Neuronal stem cell (in vitro differentiated cells): ENCODE measurements at places on chromosomes 6 and 20.
A peak's percentile ranks its signal among the peaks of the same experiment; 100 is the strongest.

- DNase-seq = no peak
Measured at GRCh38 chr6:15697895-15698294, 35.1 kb upstream of the DTNBP1 start.

- no peak for DNase-seq
Measured at GRCh38 chr20:13131688-13132087, 89.4 kb upstream of the ISM1 start.

GRCh38 chr6:114171473-114171872 lies 171.3 kb downstream of the HS3ST5 start:
- no peak for DNase-seq

DNA sequence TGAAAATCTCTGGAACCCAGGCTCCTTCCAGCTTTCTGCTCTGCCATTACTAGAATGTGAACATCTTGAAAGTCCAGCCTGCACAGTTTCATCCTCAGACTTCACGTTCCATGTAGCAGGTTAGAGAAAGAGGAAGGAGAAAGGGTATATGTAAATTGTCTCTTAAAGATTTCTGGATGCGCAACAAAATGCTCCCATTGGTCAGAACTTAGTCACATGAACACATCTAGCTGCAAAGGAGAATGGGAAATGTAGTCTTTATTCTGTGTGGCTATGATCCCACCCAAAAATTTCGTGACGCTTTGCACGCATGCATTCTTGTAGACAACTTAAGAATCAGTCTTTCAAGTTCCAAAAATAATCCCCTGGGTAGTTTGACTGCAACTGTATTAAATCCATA lies 46.4 kb upstream of the CHD6 start:
- no peak for DNase-seq

DNA sequence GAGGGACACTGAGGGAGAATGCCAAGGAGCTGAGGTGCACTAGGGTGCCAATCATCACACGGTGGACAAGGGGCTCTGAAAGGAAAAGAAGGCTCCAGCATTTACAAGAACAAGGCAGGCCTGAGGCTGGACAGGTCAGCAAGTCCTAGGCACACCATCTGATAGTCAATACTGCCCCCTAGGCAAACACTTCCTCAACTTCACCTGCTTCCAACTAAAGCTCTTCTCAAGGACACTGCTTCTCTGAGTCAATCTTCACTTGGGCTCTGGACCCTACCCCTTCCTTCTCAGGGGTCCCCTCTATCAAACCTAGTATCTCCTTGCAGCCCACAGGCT lies 37.7 kb upstream of the SLC4A11 start:
- DNase-seq = peak; percentile 24

DNA sequence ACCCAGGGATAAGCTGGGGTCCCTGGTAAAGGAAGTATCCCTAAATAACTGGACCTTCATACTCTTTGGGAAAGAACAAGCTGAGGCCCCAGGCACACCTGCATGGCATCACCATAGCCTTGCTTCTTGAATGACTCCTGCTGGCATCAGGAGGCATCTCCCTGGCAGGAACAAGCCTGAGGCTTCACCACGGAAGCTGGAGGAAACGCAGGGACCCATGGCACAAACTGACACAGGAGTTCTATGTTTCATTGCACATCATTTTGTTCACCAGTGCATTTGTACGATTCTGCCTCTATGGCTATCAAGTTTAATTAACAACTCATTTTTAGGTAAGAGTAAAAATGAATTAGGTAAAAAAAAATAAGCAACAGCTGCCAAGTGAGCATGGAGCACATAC lies 619 bp upstream of the PDE7B start:
- DNase-seq = no peak

GRCh38 chr6:68741501-68742386 lies 106.7 kb downstream of the ADGRB3 start:
- DNase-seq = no peak

GRCh38 chr20:62019144-62019805 lies 46.4 kb downstream of the TAF4 start:
- no peak for DNase-seq

GRCh38 chr20:25302596-25302995 lies 54.7 kb downstream of the PYGB start:
- DNase-seq = no peak

DNA sequence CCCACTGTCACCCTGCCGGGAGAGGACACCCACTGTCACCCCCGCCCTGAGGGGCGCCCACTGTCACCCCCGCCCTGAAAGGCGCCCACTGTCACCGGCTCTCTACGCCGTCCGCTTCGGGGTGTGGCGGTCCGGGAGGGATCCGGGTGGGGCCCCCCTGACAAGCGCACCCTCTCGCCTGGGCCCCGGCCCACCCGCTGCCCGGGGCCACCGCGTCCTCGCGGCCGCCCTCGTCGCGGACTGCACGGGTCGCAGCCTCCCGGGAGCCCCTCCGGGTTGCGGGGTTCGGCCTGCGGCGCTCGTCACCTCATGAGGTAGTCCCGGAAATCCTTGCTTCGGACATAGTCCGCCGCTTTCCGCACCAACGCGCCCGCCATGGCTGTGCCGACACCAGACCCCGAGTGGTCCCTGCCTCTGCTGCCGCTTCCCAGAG lies 224 bp downstream of the MPC1 start:
- DNase-seq = no peak

- no peak for DNase-seq
Measured at GRCh38 chr6:41798901-41799558, 11.5 kb downstream of the TOMM6 start.

DNA sequence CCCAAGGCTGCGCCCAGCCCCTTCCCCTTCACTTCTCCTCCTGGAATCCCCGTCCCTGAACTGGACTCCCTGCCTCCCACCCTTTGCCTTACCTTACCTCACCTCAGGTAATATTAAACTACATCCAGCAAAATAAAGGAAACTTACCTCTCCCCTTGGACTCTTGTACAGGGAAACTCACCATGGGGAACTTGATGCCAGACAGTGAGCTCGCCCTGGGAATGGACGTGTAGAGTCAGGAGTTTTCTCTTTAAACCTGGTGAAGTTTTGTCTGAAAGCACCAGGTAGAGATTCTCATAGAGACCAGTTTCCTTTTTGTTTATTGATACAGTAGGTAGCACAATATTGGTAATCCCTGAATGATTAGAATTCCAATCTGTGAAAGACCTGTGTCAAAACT lies 544 bp upstream of the HLA-C start:
- no peak for DNase-seq

- DNase-seq = no peak
Measured at GRCh38 chr20:1862663-1863053, 32.5 kb upstream of the SIRPA start.

- no peak for DNase-seq
Measured at GRCh38 chr6:133778414-133779130, 110.3 kb upstream of the TCF21 start.

DNA sequence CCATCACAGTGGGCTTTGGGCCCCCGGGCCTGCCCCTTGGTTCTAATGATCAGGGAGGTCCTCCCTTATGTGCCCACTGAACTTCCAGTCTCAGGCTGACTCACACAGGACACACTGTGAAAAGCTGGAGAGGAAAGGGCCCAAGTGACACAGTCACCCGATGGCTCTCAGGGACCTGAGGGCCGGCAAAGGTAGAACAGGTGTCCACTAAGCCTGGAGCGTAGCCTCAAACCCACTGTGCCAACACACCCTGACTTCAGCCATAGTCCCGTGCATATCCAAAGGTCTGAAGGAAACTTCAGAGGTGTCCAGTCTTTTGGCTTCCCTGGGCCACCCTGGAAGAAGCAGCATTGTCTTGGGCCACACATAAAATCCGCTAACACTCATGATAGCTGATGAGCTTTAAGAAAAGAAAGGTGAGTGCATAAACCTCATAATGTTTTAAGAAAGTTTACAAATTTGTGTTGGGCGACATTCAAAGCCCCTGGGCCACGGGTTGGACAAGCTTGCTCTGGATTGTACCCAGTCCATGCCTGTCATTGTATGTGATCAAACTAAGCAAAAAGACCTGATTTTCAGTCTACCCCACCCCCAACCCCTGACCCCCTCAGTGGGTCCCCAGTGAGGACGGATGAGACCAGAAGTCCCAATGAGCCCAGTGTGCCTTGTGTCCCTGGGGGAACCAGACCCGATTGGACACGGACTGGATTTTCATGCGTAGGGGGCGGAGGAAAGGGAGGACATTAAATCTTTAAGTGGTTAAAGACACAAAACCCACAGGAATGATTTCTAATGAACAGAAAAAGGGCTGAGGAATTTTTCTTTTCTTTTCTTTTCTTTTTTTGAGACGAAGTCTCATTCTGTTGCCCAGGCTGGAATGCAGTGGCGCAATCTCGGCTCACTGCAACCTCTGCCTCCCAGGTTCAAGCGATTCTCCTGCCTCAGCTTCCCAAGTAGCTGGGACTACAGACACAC lies 6.1 kb downstream of the RAMACL start:
- DNase-seq = no peak

- DNase-seq = no peak
Measured at GRCh38 chr6:16306334-16306733, 67.9 kb downstream of the GMPR start.

GRCh38 chr6:139508023-139508422 lies 133.6 kb upstream of the CITED2 start:
- DNase-seq = no peak

DNA sequence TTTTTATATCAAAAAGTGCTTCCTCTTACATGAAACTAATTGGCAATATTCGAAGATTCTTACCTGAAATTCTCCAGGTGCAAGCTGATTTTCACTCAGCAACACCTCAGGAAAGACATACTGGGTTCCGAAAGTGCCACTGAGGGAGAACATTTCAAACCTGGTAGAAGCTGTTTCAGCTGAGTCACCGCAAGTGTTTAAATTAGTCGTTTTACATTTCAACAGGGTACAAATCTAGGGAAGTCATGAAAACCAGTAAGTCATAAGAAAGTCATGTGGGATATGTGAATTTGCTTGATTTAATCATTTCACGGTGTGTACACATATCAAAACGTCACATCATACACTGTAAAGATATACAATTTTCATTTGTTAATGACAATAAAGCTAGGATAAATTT lies 25.3 kb upstream of the TAAR1 start:
- DNase-seq = no peak

GRCh38 chr6:48520951-48521350 lies 410.0 kb upstream of the PTCHD4 start:
- DNase-seq = no peak

- DNase-seq = no peak
Measured at GRCh38 chr6:168634541-168635328, 193.8 kb downstream of the SMOC2 start.

- DNase-seq = no peak
Measured at GRCh38 chr6:131024565-131024964, 38.5 kb downstream of the EPB41L2 start.

DNA sequence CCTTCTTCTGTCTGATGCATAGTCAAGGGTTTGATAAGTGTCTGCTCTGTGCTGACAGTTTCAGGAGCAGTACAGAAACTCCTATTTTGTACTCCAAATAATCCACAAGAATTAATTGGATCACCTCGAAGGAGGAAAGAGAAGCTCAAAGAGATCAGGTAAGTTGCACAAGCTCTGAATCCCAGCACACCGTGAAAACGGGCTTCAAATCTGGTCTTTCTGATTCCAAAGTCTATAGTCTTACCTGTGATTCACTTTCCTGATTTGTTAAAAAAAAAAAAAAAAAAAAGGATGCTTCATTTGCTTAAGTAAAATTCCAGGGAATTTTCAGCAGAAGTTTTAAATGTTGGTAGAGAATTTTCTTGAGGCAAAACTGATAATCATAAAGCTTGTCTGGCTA lies 155.8 kb upstream of the ESR1 start:
- no peak for DNase-seq

- no peak for DNase-seq
Measured at GRCh38 chr6:139429580-139430145, 55.2 kb upstream of the CITED2 start.

GRCh38 chr20:3846378-3846739 lies 275 bp upstream of the MAVS start:
- no peak for DNase-seq

DNA sequence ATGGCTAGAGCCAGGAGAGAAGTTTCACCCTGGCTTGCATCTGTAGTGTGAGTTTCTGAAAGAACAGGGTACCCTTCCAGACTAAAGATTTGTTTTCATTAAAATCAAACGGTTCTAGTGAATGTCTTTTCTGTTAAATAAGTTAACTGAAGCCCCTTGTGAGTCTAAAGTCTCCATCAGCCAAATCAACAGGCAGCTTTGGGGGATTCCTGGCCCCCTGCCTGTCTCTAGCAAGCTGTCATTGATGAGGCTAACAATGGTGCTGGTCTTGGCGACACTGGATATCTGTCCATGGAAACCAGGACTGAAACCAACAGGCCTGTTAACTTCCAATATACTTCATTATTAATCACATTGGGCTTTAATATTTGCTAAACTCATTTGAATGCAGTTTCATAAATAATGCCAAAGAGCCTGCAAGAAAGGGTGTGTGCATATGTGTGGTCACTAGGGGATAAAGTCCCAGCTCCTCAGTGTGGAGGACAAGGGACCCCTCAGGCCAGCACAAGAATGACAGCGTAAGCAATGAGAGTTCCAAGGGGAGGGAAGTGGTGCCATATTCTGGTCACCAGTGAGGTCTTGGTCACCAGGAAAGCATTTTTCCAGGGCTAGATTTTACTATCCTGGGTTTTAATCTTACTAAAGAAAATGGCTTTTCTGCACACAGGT lies 9.1 kb upstream of the RNF182 start:
- DNase-seq = no peak

- no peak for DNase-seq
Measured at GRCh38 chr20:33647603-33648395, 14.3 kb upstream of the C20orf144 start.

DNA sequence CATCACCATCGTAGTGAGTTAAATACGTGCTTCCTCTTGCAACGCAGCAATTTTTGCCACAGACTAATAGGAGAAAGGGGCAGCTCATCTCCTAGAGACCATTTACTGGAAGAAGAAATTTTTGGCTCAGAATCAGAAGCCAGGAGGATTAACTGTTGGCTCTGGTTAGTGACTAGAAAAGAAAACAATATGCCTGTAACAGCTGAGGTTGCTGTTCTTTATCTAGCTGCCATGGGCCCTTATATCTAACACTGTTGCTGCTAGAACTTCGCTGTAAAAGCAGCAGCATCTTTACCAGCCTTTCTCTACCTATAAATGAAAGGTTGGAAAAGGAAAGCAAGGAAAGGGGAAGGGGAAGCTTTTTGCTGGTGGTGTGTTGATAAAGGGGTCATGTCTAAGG lies 65.9 kb downstream of the FAM135A start:
- no peak for DNase-seq

DNA sequence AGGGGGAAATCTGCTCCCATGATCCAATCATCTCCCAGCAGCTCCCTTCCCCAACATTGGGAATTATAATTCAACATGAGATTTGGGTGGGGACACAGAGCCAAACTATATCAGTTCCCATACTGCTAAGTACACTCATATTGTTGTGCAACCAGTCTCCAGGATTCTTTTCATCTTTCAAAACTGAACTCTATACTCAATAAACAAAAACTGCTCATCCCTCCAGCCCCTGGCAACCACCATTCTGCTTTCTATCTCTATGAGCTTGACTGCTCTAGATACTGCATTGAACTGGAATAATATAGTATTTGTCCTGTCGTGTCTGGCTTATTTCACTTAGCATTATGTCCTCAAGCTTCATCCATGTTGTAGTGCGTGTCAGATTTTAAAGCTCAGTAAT lies 42.9 kb downstream of the STX11 start:
- no peak for DNase-seq

GRCh38 chr20:31719644-31720485 lies 2.8 kb downstream of the BCL2L1 start:
- DNase-seq = no peak
